ENCODE measurements at places on chromosomes 2 and 18.

GRCh38 chr2:19818039-19818438, 83.7 kb downstream of the TTC32 start:
- DNase-seq, result no peak

DNA sequence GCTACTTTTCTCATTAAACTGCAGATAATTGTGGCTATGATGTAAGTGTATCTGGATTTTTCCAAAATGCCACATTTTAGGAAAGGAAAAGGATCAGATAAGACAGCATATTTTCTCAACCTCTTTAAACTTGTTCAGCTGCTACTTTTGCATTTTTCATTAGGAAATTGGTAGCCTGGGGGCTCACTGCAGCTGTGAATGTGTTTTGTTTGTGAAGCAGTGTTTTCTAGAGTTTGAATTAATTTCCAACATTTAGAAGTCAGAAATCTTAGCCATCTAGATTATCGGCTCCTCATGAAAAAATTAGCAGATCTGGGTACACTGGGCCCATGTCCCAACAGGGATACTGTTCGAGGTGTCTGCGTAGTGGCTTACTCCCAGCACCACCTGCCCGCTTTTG, 56.3 kb upstream of the ZDBF2 start:
- DNase-seq, result no peak

DNA sequence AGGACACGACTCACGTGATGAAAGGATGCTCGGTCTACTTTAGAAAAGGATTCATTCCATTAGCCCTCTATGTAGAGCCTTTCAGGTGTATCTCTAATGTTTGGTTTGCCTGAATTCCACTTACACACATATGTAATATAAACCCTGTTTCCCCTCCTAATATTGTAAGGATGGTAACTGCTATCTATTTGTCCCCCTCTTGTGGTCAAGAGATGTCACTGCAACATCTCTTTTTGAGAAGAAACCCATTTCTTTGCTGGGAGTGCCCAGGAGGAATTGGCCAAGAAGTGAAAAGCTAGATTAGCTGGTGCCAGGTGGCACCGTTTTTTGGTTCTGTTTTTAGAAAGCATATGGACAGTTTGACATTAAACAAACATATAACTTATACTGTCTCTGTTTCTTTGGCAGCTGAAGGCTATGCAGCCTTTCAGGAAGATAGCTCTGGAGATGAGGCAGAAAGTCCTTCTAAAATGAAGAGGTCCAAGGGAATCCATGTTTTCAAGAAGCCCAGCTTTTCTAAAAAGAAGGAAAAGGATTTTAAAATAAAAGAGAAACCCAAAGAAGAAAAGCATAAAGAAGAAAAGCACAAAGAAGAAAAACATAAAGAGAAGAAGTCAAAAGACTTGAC, 41.2 kb downstream of the RALBP1 start:
- no peak for DNase-seq

DNA sequence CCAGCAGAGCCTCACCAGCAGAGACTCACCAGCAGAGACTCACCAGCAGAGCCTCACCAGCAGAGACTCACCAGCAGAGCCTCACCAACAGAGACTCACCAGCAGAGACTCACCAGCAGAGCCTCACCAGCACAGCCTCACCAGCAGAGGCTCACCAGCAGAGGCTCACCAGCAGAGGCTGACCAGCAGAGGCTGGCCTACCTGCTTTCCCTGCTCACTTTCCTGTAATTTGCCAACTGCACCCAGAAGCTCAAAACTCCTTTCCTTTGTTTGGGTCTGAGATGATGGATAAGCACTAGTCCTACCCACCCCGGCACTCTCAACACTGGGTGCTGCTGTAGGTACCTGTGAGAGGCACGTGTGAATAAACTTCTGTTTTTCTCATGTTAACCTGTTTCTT, 36.4 kb upstream of the PXDN start:
- DNase-seq, result no peak

- DNase-seq, result no peak
These were observed 96.2 kb downstream of the NCK2 start for GRCh38 chr2:105840933-105841332.

GRCh38 chr2:97878865-97879264, 116.9 kb downstream of the TMEM131 start:
- DNase-seq, result no peak

DNA sequence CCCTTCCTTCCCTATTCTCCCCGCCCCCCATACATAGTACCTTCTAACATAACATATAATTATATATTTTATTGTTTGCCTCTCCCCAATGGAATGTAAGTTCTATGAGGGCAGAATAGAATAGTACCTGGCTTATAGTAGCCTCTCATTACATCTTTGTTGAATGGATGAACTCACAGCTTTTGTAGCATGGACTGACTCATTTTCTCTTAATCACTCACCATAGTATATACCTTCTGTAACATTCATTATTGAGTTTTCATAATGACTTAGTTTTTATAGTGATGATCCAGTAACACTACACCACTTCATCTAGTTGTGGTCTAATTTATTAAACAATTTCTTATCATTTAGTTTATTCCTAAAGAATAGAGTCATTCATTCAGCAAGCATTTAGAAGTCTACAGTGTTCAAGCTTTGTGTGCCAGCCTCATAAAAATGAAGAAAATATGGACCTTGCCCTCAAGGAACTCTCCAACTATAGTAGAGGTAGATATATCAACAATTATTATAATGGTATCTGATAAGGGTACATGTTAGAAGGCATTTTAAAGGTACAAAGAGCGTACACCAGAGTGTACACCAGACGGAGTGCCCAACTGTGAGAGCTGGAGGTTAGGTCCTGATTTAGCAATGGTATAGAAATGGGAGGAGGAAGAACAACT, 31.1 kb downstream of the NCOA1 start:
- DNase-seq, result no peak

DNA sequence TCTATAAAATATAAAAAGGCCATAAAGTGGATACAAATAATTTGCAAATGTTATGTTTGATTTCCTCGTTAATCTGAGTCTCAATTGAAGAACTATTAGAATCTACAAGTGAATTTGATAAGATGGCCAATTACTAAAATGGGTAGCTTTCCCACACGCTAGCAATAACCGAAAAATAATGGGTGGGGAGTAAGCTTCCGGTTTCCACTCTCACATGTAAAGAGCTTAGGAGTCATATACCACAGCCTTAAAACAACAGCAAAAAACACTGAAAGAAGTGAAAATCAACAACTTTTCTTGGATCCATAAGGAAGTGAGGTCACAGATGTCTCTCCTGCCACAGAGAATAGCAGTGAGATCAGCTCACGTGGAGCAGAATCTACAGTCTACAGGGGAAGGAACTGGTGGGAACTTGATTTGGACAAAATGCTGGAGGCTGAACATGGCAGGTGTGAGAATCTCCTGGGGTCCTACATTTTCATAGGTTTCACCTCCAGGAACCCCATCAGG, 18.6 kb downstream of the THAP4 start:
- no peak for DNase-seq

DNA sequence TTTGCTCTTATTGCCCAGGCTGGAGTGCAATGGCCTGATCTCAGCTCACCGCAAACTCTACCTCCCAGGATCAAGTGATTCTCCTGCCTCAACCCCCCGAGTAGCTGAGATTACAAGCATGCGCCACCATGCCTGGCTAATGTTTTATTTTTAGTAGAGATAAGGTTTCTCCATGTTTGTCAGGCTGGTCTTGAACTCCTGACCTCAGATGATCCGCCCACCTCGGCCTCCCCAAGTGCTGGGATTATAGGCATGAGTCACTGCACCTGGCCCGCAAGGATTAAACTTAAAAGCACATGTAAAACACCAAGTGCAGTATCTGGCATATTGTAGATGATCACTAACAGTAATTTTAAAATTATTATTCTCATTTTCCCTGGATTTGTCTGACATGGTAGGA, 72.9 kb downstream of the C1QL2 start:
- no peak for DNase-seq

- DNase-seq, result no peak
These were observed 1.7 kb downstream of the PAX3 start for GRCh38 chr2:222296911-222297599.

DNA sequence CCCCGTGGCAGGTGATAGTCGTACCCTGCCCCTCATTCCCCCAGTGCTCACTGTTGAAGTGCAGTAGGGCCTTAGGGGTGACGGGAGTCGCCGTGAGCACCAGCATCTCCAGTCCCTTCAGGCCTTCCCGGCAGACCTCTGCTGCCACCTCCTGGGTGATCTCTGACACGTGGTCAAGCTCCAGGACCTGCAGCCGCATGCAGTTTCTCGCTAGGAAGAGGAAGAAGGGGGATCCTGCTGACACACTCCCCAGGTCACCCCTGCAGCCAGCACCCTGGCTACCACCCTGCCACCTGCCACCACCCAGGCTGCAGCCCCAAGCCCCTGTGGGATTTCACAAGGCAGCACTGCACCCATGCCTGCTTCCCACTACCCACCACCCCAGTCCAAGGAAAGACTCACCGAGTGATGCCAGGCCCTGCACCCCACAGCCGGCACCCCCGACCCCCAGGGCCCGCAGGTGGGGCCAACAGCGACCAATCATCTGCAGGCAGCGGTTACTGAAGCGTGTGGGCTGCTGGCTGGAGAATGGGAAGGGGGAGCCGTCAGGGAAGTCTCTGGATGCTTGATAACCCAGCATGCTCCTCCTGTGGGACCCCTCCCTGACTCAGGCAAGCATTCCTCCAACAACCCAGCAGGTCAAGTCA, 23.8 kb downstream of the FBXO41 start:
- DNase-seq, result no peak

- no peak for DNase-seq
These were observed 232.8 kb upstream of the HS6ST1 start for GRCh38 chr2:128551435-128551834.

DNA sequence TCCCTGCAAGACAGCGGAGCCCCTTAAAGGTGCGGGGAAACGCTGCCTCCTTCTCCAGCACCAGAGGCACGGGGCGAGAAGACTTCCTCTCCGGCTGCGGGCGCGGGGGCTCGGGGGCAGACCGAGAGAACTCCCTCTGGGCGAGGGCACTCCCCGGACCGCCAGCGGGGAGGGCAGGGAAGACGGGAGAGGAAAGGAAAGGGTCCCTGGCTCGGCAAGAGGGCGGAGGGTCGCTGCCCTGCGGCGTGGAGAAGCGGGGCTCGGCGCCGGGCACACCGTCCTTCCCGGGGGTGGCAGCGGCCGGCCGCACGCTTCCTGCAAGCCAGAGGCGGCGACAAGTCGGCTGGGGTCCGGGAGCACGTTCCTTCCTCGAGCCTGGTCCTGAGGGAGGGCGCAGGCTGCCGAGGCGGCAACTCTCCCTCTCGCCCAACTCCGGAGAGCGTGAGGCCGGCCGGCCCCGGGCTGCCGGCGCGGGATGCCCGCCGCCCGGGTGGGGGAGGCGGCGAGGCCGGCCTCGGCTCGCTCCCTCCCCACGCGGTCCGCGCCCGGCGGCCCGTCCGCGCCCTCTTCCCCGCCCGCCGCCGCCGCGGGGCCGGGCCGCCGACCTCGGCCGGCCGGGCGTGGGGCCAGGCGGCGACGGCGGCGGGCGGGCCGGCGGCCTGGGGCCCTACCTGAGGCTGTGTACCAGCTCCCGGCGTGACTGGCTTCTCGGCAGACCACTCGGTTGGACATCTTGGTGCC, 1.1 kb downstream of the MEMO1 start:
- peak; percentile 73 for DNase-seq

- no peak for DNase-seq
These were observed 4.1 kb downstream of the RNPEPL1 start for GRCh38 chr2:240572141-240573031.

Measured in tibial artery (tissue), 4 donors.